GM23248 (cell line): ENCODE measurements at places on chromosomes 7 and 10.

- DNase-seq, result no peak
Observed at GRCh38 chr10:125591886-125592285, 91.1 kb downstream of the TEX36 start.

DNA sequence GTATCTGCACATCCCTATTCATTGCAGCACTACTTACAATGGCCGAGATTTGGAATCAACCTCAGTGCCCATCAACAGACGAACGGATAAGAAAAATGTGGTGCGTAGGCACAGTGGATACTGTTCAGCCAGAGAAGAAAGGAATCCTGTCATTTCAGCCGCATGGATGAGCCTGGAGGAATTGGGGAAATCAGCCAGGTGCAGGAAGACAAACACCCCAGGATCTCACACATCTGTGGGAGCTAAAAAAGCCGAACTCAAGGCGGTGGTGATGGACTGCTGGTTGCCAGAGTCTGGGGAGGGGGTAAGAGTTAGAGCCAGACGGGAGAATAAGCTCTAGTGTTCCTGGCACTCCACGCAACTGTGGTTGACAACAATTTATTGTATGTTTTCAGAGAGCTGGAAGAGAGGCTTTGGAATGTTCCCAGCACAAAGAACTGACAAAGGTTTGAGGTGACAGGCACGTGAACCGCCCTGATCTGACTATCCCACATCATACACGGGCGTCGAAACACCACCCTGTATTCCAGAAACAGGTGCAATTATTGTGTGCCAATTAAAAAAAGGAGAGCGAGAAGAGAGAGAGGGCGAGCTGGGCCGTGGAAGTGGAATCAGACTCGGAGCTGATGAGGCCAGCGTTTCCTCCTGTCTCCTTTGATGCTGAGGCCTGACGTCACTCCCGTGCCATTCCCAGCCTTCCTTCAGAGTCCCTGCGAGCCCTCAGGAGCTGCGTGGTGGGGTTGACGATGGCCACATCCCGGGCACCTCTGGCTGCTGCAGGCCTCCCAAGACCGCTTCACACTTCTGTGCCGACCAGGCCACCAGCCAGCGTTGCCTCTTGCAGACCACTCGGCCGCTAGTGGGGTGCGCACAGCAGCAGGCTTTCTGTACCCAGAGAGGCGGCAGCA, 189.5 kb downstream of the DNAJB6 start:
- no peak for DNase-seq

DNA sequence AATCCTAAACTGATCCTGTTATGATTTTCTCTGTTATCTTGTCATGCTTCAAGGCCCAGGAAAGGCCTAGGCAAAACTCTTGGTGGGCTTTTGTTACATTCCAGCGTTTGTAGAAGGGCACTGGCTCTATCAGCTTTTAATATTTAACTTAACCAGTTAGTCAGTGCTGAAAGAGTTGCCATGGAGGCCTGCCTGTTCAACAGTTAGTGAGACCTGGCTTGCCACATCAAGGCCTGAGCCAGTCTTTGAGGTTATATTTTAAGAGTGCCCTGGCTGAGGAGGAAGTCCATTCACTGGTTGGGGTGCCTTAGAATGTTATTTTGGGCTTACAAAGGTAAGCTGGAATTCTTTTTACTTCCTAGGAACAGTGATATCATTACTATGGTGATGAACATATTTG, 144.1 kb upstream of the NRG3 start:
- no peak for DNase-seq

DNA sequence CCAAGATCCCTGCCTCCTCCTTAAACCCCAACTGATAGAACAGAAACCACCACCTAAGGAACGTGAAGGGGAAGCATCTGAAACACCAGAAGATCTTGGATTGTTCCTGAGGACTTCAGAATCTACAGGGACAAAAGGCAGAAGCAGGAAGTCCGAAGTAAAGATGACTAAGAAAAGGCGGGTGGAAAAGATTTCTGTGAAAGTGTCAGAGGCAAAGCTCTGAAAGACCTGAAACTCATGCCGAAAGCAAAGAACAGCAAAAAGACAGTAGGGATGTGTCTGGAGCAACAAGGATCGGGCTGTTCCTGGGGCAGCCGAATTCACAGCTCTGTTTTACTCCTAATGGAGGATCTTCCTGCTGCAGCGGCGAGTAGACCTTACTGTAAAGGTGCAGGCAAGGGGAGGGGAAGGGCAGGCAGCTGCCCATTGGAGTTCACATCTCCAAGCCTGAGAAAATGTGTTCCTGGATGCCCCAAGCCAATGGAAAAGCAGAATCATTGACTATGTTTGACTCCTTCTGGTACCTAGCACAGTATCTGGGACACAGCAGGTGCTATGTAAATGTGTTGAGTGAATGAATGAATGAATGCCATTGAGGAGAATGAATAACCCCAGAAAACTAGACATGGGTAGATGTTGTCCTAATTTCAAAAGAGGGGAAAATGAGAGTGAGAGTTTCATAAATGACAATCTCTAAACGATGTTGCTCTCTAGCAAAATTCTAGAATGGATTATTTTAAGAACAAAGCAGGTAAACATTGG, 40.4 kb downstream of the PDIA4 start:
- DNase-seq, result peak; percentile 63

DNA sequence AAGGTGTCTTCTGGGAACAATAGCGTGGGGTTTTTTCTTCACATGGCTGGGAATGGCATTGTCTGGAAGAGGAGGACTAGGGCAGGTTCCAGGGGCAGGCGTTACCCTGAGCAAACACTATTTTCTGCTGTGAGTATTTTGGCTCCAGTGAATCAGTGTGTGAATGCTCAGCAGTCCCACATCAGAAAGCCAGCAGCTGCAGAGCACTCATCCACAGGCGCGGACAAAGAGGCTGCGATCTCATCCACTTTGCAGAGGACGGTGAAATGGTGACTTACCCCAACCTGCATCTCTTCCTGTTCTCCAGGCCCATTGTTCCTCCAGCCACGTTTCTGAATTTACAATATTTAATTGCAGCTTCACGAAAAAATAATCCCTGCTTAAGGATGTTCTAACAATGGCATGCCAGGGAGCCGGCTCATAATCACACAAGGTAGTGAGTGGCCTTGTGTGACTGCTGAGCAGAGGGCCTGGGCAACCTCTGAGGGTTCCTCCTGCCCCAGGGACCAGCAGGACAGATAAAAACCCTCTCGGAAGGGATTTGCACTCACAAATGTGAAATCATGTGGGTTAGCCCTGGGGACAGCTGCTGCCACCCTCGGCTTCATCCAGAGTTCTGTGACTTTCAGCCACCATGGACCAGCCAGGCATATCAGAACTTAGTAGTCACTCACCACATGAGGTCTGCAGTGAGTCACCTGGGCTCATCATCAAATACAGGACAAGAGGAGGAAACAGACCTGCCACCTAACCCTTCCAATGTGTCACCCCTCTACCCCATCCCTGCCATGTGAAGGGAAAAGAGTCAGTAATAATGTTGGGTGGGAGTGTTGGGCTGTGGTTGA, 65.0 kb upstream of the EN2 start:
- peak; percentile 17 for DNase-seq

- peak; percentile 13 for DNase-seq
Observed at GRCh38 chr10:122363722-122364463, 10.6 kb upstream of the PLEKHA1 start.

GRCh38 chr7:36657036-36657660, 67.1 kb downstream of the AOAH start:
- DNase-seq, result no peak

- no peak for DNase-seq
Observed at GRCh38 chr10:76657337-76658012, 980.1 kb downstream of the KCNMA1 start.

DNA sequence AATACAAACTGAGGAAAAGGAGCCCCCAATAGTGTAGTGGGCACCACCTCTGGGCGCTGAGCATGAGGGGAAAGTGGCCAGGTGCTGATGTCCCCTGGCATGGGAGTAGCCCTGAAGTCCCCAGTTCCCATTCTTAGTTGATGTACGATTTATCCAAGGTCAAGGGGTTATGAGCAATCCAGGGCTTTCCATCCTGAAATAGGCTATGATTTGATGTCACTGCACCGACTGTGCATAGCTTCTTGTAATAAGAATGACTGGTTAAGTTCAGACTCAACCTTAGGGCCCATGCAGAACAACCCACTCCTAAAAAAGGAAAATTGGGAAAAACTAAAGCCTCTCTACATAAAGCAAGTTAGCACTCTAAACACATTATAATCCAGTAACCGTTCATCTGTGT, 4.4 kb downstream of the FRAT1 start:
- DNase-seq, result no peak

DNA sequence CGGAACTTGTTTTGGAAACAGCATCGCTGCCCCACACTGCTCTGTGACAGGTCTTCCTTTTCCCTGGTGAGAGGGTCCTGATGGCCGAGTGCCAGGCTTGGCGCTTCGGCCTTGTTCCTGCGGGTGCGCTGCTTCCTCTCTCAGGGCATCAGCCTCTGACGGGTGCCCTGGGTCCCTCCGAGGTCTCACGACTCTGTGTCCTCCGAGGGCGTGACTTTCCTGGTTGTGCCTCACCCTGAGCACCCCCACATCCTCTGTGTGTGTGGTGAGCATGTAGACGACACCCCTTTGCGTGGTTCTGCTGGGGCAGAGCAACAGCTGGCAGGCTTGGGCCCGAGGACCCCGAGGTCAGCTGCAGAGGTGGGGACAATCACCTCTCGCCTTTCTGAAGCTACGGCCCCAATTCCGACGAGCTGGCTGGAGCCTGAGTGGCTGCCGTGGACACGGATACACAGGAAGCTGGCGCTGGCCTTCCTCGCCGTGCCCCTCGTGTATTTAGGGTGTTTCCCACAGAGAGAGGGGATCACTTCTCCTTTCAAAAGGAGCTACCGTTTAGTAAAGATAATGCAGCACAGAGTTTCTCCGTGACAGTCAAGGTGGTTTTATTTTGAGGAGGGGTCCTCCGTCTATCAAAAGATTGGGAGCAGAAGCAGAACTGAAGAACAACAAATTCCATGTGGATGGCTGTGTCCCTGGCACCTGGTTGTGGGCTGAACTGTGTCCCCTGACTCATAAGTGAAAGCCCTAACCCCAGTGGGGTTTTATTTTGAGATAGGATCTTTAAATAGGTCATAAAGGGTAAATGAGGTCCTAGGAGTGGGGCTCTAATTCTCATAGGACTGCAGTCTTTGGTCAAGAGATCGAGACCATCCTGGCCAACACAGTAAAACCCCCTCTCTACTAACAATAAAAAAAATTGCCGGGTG, 36.2 kb upstream of the PITRM1 start:
- DNase-seq, result no peak

- no peak for DNase-seq
Observed at GRCh38 chr7:90243556-90243955, 1.4 kb upstream of the CFAP69 start.

DNA sequence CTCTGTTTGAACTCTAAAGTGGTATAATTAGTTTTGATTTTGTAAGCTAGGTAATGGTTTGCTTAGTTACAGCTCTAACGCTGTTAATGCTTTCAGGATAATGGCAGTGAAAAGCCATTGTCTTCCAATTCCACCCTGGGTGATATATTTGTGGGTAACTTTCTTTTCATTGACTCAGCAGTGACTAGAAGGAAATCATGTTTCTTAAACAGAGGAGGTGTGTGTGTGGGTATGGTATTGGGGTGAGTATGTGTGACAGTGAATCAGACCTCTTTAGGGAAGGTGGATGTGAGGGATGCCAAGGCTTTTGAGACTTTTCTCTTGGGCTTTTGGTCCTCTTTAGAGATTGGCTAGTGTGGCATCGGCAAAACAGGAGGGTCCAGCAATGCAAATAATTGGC, 13.6 kb downstream of the ENTPD7 start:
- peak; percentile 64 for DNase-seq

- no peak for DNase-seq
Observed at GRCh38 chr10:15841696-15842095, 18.6 kb downstream of the MINDY3 start.

DNA sequence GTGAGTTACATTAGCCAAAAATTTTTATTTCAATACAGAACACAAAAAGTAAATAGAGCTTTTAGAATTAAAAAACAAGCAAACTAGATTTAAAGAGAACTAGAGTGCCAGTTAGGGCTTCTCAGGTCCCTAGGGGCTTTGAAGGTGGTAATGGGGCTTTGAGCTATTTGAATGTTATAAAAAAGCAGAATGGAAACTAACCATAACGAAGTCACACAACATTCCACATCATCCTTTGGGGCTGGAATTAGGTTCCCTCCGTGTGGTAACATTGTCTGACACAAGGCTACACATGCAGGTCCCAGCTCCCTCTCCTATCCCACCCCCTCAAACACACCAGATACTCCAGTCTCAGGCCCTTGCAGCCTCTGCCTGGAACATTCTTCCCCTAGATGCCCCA, 15.3 kb downstream of the JAZF1 start:
- peak; percentile 32 for DNase-seq

- DNase-seq, result no peak
Observed at GRCh38 chr7:82087099-82087498, 317.3 kb upstream of the HGF start.

GRCh38 chr7:155204744-155205367, 92.8 kb upstream of the INSIG1 start:
- DNase-seq, result no peak

GRCh38 chr7:75776295-75776971, 4.4 kb upstream of the CCL26 start:
- peak; percentile 92 for DNase-seq

DNA sequence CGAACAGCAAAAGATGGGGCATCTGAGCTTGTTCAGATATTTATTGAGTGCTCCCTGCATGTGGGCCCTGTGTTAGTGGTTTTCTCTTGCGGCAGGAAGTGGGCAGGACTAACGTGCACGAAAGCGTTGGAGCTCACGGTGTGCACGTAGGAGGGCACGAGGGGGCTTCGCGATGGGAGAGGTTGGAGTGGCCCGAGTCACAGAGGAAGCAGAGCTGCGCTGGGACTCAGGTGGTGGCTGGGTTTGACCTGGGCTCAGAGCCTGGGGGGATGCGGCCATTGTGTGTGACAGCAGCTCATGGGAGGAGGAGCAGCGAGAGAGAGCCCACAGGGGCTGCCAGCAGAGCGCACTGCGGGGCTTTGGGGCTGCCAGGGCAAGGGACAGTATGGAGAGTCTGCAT, 7.7 kb downstream of the ZSCAN25 start:
- no peak for DNase-seq

DNA sequence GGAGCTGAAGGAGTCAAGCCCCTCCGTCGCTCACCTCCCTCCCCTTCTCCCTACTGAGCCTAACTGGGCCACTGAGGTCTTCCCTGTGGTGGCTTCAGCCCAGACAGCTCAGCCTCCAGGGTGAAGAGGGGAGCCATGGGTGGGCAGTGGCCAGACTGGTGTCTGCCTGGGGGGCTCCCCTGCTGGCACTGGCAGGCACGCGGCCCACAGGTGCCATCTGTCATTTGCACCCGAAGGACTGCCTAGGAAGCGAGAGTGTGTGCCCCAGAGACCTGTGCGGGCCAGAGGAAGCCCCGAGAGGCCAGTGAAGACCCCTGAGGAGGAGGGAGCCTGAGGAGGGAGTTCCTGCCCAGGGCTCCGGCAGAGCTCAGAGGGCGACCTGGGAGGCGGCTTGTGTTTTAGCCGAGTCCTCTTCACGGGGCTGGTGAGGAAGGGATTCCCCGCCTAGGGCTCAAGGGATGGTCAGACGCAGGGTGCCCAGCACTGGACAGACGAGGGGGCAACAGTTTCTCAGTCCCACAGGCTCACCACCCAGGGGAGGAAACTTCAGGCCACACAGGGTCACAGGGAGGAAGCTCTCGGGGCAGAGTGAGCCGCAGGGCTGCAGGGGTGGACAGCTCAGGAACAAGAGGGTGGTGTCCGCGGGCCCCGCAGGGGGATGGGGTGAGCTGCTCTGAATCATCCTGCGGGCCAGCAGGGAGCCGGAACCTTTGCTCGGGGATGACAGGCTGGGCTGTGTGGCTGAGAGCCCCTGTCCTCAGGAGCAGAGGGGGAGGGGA, 76.2 kb upstream of the PPP2R2D start:
- DNase-seq, result no peak
